Left colon (tissue), 2 donors: ENCODE measurements at places on chromosomes 16 and 17. TPM values are rescaled to one million over a fixed set of nuclear protein-coding genes. Genes with fewer than 3 reads are reported as not detected.

- DNase-seq, result no peak
Observed at GRCh38 chr17:44942456-44942855, 5.1 kb downstream of the KIF18B start.

DNA sequence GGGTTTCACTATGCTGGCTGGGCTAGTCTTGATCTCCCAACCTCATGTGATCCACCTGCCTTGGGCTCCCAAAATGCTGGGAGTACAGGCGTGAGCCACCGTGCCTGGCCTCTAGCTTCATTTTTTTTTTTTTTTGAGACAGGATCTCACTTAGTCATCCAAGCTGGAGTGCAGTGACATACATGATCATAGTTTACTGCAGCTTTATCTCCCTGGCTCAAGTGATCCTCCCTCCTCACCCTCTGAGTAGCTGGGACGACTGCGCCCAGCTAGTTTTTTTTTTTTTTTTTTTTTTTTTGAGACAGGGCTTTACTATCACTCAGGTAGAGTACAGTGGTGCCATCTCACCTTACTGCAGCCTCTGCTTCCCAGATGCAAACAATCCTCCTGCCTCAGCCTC lies 9.7 kb downstream of the RPA1 start:
- no peak for DNase-seq

DNA sequence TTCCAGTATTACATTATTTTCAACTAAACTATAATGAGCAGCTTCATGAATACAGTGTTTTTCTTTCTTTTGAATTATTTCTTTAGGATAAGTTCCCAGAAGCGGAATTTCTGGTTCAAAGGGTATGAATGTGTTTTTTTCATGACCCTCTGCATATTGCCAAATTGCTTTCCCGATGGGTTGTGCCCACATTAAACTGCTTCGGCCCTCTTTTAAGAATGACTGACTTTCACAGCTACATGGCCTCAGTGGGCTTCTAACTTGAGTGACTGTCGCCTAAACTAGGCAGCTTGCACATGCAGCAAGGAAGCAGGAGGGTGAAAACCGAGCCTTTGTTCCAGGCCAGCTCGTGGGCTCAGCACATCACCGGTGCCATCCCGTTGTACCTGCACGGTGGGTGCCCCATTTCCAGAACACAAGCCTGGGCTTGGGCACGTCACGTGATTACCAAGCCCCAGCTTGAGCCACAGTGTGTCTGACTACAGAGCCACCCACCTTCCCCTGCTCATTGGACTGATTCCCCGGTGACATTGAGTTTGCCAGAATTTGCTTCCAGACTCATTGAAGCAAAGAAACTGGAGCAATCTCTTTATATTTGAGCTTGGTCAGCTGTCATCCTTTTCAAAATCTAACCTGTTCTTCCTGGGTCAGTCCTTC lies 112.8 kb downstream of the CLEC16A start:
- DNase-seq, result no peak

GRCh38 chr17:19372866-19373504 lies 5.3 kb upstream of the MAPK7 start:
- DNase-seq, result no peak

GRCh38 chr17:78893684-78894083 lies 9.3 kb downstream of the CEP295NL start:
- no peak for DNase-seq

DNA sequence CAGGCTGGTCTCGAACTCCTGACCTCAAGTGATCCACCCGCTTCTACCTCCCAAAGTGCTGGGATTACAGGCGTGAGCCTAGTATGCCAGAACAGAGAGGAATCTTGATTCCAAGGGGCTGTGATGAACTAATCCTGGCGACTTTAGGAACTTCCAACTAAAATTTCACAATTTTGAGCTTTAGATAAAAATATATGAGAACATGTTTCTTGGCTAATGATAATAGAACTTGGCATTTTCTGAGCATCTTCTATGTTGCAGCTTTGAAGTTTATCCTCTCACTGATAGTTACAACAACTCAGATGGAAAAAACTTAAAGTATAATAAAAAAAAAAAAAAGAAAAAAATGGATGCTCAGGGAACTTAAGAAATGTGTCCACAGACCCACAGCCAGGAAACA lies 69.8 kb upstream of the WSCD1 start:
- no peak for DNase-seq

DNA sequence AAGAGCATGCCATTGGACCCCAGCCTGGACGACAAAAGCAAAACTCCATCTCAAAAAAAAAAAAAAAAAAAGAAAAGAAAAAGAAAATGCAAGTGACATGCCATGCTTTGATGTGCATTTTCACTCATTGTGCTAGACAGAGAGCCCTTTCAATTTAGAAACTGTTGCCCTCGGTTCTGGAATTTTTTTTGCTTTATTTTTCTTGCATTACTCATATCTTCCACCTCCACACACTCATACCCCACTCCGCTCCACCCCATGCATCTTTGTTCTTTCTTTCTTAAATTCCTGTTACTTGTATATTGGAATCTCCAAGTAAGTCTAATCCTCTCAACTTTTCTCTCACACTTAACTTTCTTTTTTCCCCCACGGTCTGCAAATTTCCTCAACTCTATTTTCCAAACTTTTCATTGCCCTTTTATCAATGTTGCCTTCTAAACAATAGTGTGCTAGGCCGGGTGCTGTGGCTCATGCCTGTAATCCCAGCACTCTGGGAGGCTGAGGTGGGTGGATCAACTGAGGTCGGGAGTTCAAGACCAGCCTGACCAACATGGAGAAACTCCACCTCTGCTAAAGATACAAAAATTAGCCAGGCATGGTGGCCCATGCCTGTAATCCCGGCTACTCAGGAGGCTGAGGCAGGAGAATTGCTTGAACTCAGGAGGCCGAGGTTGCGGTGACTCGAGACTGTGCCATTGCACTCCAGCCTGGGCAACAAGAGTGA lies 16.8 kb upstream of the SUZ12 start:
- DNase-seq, result no peak

- DNase-seq, result no peak
Observed at GRCh38 chr17:14351493-14351892, 50.6 kb downstream of the HS3ST3B1 start.

- DNase-seq, result no peak
Observed at GRCh38 chr16:13080531-13080930, 179.1 kb downstream of the SHISA9 start.

DNA sequence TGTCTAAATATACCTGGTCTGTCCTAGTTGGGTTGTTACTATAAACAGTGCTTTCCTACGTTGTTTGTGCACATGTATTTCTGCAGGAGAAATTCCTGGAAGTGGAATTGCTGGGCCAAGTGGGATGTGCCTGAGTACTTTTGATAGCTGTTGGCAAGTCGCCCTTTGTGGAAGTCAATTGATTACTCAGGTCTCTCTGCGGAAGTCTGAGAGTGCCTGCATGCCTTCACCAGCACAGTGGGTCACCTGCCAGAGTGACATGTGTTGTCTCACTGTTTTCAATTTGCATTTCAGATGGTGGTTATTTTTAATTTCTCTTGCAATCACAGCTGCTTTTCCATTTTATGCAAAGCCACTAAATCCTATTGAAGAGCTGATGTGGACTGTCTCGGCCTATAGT lies 2.3 kb upstream of the MVD start:
- DNase-seq, result no peak

DNA sequence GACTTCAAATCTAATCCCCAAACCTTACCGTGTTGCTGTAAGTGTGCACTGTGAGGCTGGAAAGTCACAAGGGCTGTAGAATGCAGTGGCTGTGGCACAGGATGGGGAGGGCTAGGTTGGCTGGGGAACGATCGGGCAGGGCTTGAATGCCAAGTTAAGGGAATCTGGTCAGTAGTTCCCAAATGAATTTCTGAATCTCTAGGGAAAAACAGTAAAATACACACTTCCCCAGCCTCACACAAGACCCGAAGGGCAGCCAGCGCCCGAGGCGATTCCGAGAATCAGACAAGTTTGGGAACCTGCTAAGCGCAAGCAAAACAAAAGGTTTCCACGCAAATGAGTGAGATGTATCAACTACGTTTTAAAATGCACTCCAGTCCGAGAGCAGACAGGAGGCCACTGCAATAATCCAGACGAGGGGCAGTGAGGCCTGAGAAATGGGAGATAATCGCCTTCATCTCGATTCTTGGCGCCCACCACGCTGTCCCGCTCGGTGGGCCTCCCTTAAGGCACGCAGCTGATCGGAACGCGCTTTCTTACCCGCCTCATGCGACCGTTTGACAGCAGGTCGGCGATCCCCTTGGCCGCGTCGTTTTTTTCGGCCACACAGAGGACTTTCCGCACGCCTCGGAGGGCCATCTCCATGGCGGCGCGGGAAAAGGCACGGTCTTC lies 599 bp downstream of the TOP3A start:
- DNase-seq, result no peak

DNA sequence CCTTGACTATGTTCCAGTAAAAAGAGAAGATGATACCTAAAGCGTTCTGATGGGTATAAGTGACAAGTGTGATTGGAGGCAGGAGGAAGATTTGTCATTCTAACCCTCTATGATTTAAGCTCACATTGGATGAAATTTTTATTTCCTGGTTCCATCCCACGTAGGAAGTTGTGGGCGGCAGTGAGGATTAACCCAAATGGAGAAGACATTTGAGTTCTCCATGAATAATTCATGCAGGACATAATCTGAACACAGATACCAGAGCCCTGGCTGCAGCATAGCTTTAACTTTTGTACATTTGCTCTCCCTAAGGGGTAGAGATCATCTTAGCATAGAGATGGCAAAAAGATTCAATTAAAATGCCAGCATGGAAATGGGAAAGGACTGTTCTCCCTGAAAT lies 146.3 kb downstream of the SLC39A11 start:
- no peak for DNase-seq

DNA sequence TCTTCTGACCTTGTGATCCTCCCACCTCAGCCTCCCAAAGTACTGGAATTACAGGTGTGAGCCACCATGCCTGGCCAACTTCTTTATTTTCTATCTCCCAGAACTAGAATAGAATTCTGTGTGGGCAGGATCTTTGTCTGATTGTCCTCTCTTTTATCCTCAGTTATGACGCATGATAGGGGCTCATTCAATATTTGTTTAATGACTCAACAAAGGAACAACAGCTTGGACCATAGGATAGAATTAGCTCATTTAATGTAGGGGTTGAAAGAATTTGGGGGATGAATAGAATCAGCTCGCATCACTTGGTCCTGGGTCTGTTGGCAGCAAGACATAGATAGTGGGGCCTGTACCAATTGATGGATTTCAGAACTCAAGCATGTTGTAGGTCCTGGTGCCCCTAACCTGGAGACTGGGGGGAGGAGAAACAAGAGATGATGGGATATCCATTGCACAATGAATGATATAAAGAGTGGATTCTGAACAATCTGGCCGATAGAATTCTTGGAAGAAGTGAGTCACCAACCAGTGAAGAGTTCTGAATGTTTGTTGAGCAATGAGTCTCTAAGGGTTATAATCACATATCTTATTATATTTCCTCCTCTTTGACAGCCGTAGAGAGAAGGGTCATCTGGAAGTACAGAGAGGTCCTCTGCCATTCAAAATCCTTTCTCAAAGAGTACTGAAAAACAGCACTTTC lies 250.2 kb downstream of the HS3ST4 start:
- no peak for DNase-seq

GRCh38 chr17:35895636-35896587 lies 15.8 kb upstream of the CCL5 start:
- no peak for DNase-seq

DNA sequence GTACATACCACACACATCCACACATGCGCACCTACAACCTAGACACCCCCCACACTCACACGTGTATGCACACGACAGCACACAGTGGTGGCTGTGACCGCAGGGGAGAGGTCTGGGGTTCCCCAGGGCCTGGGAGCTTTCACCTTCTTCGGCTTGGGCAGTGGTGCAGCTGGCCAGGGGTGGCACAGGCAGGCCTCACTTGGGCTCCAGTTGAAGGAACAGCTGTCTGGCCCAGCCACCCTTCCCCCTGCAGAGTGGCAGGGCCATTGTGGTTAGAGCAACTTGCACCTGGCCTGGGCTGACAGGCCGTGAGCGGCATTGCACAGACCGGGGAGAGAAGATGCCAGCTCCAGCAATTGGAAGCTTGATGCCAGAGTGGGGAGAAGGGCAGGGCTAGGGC lies 114.5 kb upstream of the GSE1 start:
- peak; percentile 59 for DNase-seq

- DNase-seq, result no peak
Observed at GRCh38 chr16:85917959-85918358, 19.0 kb downstream of the IRF8 start.

- DNase-seq, result no peak
Observed at GRCh38 chr17:9268546-9268945, 247.2 kb downstream of the NTN1 start.

DNA sequence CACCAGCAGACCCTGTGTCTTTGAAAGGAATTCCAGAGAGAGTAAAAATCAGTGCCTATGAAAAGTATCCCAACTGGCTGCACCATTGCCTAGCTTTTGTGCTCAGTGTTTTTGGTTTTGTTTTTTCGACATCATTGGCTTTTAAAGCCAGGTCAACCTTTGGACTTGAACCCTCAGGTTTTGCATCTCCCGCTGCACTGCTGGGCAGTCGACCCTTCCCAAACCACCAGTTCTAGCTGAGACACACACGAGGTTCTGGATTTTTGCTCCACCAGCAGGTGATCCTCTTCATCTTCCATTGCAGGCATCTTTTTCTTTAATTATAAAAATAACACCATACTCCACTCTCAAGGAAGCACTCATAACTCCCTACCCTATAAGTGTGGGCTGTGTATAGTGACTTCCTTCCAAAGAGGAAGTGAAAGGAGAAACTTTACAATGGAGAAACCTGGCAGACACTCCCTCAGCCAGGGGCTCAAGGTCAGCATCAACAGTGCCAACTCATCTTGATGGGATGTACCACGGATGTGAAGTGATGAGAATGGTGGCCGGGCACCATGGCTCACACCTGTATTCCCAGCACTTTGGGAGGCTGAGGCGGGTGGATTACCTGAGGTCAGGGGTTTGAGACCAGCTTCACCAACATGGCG lies 57.8 kb downstream of the BMERB1 start:
- DNase-seq, result no peak

DNA sequence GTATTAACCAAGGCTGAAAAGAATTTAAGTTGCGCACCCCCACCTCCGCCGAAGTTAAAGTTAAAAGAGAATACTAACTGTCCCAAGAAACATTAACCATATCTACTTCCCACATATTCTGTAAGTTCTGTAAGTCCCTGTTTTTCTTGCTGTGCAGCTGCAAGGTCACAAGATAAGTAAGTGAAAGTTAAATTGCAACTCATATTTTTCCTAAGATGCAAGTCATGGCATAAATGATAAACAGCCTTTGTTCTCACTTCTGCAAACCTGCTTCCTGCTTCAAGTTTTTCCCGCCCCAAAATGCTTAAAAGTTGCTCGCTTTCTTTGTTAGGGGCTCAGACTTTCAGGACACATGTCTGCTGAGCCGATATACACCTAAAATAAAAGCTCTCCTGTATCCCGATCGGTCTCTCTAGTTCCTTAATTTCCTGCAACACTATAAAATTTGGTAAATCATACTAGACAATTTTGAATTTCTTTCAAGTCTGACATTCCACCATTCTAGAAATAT lies 32.6 kb upstream of the ABCA9 start:
- DNase-seq, result no peak

GRCh38 chr16:84683691-84684591 lies 15.9 kb upstream of the USP10 start:
- DNase-seq, result no peak

The ENPP7 gene
- 0.17 TPM for total RNA-seq

The RSAD1 gene
- total RNA-seq, result 29.1 TPM

The ANKRD40CL gene
- total RNA-seq, result 63.4 TPM

The TMIGD1 gene
- 255 TPM for total RNA-seq

The TNFRSF12A gene
- 19.3 TPM for total RNA-seq

The NT5M gene
- 1.6 TPM for total RNA-seq

The CES5A gene
- total RNA-seq, result not detected

The HBA1 gene
- total RNA-seq, result 20.8 TPM

The EFTUD2 gene
- total RNA-seq, result 77.5 TPM
